Stimulated activated CD4-positive, alpha-beta T cell treated with anti-CD3 and anti-CD28 coated beads, Interleukin-1b, Interleukin-23, amount 100 ng/mL, for 24 hours (primary cell): ENCODE measurements at places on chromosomes 3 and 15.
A peak's percentile ranks its signal among the peaks of the same experiment; 100 is the strongest.

GRCh38 chr3:49805897-49806701 is 3.0 kb downstream of the INKA1 start:
- DNase-seq: no peak

GRCh38 chr3:178603735-178604134 is 67.5 kb downstream of the KCNMB2 start:
- DNase-seq: no peak

DNA sequence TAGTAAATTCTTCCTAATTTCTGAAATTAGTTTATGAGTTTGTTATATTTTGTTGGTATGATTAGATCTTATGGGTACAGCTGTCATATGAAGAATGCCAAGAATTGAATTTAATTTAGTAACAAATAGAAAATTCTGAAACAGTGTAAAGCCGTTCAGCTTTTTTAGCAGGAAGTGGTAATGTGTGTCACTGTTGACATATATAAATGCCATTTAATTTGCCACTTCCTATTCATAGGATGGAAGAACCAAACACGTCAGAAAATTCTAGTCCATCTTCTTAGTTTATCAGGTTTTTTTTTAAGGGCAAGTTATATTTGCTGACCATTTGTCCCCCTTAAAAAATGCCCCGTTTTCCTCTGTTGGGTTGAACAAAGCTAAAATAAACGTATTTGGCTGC is 43.0 kb downstream of the RAB8B start:
- no peak for DNase-seq

- DNase-seq: peak; percentile 14
These were observed 36.1 kb downstream of the BNC1 start for GRCh38 chr15:83248151-83249029.

DNA sequence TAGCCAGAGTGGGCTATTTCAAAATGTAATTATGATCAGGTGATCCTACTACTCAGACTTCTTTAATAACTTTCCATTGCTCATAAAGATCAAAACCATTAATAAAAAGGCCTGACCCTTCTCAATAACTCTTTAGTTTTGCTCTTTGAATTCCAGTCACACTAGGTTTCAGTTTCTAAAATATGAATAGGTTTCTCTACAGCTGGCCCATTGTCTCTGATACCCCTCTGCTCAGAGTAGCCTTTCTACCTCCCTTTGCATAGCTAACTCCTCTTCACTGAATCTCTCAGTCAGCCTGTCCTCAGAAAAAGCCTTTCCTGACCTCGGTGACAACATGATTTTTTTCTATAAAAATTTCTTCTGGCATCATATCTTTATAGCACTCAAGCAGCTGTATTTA is 209.1 kb downstream of the UNC13C start:
- no peak for DNase-seq
